ENCODE measurements at places on chromosomes 13 and 19. TPM values are rescaled to one million over a fixed set of nuclear protein-coding genes. Genes with fewer than 3 reads are reported as not detected.
A peak's percentile ranks its signal among the peaks of the same experiment; 100 is the strongest.

DNA sequence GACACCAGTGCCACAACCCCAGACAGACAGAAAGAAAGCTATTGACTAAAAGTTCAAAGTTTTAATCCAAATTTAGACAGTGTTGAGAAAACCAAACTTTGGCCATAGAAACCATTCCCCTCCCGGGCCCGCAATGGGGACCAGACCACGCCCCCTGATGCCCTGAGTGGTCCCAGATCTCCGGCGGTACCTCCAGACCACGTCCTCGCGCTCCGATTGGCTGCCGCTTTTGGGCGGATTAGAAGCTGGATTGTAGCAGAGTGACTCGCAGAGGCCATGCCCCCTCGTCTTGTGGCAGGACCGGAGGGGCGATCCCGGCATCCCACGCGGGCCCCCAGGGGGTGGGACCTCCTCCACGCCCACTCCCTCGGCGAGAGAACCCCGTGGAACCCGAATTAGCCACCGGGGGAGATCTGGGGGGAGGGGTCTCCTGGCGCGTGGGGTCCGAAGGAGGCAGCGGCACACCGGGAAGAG is 797 bp upstream of the HSD17B14 start:
- DNase-seq, result peak; percentile 71

- DNase-seq, result no peak
Observed at GRCh38 chr13:48873081-48873480, 102.6 kb upstream of the FNDC3A start.

DNA sequence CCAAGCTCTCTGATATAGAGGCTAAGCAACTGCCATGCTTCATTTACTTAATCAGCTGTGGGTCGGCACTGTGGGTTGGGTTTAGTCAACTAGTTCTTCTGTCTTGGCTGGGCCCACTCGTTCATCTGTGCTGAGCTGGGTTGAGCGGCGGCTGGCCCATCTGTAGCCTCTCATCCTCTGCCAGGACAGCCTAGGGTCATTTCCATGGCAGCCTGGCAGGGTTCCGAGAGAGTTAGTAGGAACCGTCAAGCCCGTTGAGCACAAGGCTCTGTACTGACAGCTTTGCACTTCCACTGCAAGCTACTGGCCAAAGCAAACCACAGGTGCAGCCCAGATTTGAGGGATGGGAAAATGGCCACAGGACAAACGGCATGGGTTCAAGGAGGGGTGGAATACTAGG is 6.6 kb upstream of the ZNF835 start:
- no peak for DNase-seq

GRCh38 chr19:49528211-49528771 is 488 bp downstream of the RCN3 start:
- no peak for DNase-seq

DNA sequence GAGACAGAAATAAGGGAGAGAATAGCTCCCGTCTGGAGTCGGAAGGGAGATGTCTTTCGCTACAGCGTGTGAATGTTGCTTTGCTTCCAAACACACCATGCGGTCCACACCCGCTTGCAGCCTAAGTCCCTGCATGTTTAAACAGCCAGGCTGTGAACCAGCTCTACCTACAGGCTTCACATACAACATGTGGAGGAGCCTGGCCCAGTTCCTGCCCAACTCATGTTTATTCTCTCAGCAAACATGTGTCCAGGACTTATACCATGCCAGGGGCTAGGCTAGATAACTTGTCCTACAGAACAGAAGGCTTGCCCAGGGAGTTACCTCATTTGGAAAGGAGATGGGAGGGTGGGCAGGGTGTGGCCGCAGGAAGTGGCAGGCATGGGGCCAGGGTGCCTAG is 181.5 kb downstream of the FOXO1 start:
- no peak for DNase-seq

- no peak for DNase-seq
Observed at GRCh38 chr13:106277484-106278154, 257.8 kb downstream of the EFNB2 start.

DNA sequence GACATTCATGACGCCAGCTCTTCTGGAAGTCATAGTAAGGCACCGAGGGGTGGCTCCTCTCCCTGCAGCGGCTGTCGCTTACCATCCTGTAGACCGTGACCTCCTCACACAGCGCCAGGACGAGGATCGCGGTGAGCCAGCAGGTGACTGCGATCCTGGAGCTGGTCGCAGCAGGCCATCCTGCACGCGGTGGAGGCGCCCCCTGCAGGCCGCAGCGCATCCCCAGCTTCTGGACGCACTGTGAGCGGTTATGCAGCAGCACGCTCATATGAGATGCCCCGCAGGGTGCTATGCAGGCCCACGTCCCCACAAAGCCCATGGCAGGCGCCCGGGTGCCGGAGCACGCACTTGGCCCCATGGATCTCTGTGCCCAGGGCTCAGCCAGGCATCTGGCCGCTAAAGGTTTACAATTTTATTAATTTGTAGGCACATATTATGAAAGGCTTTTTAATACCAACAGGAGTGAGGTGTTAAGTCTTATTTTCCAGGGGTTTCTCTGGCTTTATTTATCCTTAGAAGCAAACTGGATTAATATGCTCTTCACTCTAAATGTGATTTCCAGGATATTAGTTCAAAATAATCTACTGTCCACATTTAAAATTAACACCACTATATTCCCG is 35.6 kb upstream of the PSPC1 start:
- DNase-seq, result peak; percentile 42

- no peak for DNase-seq
Observed at GRCh38 chr19:4075373-4075772, 8.7 kb upstream of the ZBTB7A start.

- no peak for DNase-seq
Observed at GRCh38 chr13:78779608-78780007, 120.7 kb upstream of the OBI1 start.

DNA sequence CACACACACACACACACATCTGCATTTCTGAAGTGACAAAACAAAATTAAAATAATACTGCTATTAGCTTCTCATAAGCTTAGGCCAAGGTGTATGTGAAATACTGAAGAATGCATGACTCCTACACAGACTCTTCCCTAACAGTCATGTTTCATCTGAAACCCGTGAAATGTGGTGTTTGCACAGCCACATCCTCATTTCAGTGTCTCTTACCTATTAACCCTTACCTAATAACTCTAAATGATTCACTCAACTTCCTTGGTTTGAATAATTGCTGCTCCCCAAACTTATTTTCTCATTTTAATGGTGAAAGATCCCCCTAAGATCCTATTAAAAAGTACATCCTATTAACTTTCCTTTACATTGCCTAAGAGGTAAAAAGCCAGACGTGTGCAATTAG is 117.6 kb downstream of the MIPEP start:
- no peak for DNase-seq

DNA sequence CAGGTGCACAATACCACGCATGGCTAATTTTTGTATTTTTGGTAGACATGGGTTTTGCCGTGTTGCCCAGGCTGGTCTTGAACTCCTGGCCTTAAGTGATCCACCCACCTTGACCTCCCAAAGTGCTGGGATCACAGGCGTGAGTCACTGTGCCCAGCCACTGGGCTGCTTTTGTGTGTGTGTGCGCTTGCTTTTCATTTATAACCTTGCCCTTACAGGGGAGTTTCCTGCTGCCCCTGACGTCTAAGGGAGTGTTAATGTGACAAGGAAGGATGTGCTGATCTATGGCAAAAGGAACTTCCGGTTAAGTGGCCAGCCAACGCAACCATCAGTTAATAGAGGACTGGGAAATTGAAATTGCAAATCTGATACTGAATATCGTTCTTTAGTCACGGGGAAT is 57.7 kb downstream of the ING1 start:
- no peak for DNase-seq

GRCh38 chr13:23616228-23616627 is 46.0 kb downstream of the TNFRSF19 start:
- no peak for DNase-seq

GRCh38 chr19:49470615-49470978 is 3.4 kb upstream of the FLT3LG start:
- no peak for DNase-seq

GRCh38 chr19:10418485-10419199 is 1.7 kb upstream of the PDE4A start:
- no peak for DNase-seq

DNA sequence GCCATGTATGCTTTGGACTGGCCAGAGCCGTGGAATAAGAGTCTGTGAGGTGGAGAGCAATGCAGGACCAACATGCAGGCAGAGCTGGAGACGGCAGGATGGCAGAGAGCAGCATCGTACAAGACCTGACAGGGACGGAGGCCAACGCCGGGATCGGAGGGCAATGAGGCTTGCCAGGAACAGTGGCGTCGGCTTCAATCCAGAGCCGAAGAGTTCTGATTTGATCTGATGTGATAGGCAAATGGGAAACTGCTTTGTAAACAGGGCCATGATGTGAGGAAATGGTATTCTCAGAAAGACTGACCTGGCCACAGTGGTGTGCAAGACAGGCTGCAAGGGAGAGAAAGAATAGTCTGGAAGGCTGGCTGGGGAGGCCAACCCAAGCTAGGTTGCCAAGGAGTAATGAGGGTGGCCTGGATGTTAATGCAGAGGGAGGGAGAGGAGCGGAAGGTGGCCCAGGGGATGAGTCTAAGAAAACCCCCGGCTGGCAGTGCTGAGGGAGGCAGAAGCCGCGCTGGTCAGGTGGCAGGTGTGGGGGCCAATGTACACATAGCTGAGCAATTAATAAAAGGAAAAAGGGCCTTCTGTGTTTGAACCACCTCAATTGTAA is 26.7 kb downstream of the RCBTB2 start:
- no peak for DNase-seq

GRCh38 chr13:110454227-110454859 is 107.2 kb downstream of the RAB20 start:
- no peak for DNase-seq

DNA sequence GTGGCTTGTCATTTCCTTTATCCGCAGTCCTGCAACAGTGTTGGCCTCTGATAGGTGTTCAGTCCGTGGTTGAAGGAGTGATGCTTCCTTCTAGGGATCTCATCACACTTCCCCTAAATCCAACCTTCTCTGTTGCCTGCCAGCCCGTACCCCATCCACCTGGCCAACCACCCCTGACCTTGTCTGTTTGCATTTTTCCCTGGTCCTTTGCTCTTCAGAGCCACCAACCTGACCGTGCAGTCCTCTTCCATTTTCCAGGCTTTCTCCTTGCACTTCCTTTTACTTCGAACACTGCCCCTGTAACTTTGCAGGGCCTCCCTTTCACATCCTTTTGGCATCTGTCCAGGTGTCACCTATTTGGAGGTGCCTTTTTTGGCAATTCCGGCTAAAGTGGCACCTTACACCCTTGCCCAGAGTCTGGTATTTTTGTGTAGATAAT is 696 bp downstream of the ZNF460 start:
- no peak for DNase-seq

GRCh38 chr19:16420336-16420676 is 51.5 kb downstream of the EPS15L1 start:
- DNase-seq, result no peak

DNA sequence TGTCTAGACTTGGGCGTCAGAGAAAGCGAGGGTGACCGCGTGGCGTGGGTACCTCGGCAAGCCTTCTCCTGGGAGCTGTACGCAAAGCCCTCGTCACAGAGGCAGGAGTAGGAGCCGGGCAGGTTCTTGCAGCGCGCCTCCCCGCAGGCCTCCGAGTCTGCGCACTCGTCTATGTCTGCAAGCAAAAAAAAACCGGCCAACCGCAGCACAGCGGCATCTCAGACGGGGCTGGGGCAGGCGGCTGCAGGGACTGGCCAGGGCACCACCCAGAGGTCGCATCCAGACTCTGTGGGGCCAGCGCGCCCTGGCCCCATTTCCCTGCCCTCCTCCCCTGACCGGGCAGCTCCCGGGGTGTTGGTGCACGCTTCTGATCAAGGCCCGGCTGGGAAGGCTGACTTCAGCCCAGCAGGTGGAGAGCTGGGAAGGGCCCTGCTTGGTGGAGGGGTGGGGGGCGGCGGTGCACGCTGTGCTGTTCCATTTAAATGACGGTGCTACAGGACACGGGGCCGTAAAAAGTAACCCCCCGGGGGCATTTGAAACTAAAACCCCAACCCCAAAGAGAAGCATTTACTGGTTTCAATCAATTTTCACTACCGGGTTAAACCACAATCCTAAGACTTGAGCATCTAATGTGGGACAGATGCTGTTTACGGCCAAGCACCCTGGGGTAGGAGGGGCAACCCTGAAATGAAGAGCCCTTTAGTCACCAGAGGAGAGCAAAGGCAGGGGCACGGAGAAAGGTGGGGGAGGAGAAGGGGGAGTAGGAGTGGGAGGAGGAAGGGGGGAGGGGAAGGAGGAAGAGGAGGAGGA is 28.2 kb downstream of the GAS6 start:
- no peak for DNase-seq

DNA sequence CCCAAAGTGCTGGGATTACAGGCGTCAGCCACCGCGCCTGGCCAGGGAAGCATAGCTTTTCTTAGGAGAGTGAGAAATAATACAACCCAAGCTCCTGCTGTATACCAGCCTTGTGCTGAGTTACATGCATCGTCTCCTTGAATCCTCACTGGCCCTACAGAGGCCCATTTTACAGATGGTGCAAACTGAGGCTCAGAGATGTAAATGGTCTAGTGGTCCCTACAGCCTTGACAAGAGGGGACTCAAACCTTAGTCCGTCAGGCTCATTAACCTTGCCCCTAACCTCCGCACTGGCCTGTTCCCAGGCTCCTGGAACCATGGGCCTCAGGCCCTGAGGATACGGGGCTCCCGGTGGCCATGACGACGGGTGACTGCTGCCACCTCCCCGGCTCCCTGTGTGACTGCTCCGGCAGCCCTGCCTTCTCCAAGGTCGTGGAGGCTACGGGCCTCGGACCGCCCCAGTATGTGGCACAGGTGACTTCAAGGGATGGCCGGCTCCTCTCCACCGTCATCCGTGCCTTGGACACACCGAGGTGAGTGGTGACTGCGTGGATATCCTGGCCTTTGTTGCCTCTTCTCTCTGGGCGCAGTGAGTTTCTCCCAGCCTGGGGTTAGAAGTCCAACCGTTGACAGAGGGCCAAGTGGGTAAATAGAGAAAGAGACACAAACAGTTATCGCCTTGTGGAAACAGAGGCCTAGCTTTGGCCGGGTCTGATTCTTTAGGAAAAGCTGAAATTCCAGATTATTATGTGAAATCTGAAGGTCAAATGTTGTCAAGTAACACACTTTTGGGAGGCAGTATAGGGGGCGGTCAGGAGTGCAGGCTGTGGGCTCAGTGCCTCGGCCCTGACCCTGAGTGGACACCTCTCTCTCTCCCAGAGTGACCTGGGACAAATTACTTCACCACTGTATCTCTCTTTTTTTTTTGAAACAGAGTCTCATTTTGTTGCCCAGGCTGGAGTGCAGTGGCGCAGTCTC is 8.7 kb downstream of the MARCHF2 start:
- no peak for DNase-seq

DNA sequence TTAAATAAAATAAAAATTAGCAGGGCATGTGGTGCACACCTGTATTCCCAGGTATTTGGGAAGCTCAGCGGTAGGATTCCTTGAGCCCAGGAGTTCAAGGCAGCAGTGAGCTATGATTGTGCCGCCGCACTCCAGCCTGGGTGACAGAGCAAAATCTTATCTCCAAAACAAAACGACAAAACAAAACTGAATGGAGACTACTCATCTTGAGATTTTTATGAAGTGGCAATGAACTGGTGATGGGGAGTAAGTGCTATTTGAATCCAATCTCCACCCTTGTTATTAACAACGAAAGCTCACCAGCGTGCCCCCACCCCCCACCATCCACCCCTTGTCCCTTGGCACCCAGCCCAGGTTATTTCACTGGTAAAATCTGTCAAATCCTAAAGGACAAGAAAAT is 45.2 kb upstream of the URI1 start:
- DNase-seq, result no peak

Gene MBD3L3
- total RNA-seq, result not detected

Gene ACP5
- 11.3 TPM for total RNA-seq

Gene LYPD3
- 0.42 TPM for total RNA-seq

Gene CEACAM7
- 329 TPM for total RNA-seq

Gene ADM5
- 2.0 TPM for total RNA-seq

Gene ZNF836
- total RNA-seq, result 10.6 TPM

Gene PSG2
- not detected for total RNA-seq

Gene FIZ1
- 14.5 TPM for total RNA-seq

Measured in colonic mucosa (tissue), 4 donors.